ENCODE measurements at places on chromosomes 7 and 10.

- no peak for DNase-seq
These were observed 36.4 kb upstream of the WAC start for GRCh38 chr10:28496481-28496961.

DNA sequence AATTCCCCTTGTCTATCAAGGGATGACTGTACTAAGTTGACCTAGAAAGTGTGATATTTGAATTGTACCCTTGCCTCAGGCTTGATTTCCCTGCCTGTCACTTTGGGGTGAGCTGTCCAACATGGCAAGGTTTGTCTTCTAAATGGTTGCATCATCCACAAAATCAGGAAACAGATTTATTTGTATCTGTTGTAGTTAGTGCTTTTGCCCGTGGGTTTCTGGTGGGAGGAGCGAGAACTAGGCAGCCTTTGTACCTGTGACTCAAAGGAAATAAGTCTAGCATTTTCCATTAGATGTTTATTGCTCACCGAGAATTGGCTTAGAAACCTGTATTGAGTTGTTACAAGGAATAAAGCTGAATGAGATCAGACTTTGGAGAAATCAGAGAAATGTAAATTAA, 650.8 kb downstream of the LRMDA start:
- DNase-seq, result no peak

DNA sequence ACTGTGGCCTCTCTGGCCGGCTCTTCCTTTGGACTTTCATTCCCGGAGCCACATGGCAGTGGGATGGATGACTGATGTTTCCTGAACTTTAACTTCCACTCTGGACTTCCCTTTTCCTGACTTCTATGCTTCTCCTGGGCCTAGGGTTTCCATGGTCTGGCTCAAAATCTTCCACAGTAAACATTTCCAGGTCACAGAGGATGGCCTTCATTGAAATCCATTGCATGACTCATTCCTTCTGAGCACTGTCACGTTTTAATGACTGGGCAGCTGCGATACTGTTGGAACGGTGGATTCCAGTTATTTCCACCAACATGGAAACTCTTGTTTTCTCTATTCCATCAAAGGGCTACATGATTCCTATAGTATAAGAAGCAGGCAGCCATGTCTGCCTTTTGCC, 24.4 kb upstream of the ZNF273 start:
- no peak for DNase-seq

DNA sequence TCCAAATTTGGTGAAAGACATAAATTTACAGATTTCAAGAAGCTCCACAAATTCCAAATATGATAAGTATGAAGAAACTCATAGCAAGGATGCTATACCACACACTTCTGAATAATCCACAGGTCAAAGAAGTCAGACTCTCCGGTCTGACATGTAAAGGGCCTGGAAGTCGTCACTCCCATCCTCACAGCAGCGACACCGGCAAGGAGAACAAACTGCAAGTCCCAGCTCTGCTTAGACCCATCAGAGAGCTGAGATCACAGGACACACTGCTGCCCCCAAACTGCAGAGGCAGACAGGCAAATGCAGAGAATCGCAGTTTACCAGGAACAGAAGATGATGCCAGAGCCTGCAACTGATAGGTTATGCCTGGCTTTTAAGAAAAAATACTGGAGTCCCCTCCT, 62.0 kb downstream of the AMZ1 start:
- no peak for DNase-seq

DNA sequence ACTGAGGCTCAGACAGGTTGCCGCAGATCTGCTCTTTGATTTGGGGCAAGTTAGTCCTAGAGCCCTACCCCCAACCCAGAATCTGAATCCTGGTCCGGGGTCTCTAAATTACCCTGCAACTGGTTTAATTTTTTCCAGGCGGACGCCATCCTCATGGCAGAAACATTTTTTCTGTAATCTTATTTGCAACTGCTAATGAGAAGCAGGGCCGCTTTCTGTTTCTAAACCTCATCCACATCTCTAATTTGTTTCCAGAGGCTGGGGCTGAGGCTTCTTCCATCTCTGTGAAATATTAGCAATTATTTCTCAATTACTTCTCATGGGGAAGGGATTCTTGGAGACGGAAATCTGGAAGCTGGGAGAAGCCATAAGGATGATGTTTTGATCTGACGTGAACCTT, 261.6 kb downstream of the RPS24 start:
- DNase-seq, result no peak

Data from head of caudate nucleus (tissue), 42 donors.